Inflammatory macrophage treated with lipopolysaccharide for 4 hours (primary cell): ENCODE measurements at places on chromosomes 2 and 18.

DNA sequence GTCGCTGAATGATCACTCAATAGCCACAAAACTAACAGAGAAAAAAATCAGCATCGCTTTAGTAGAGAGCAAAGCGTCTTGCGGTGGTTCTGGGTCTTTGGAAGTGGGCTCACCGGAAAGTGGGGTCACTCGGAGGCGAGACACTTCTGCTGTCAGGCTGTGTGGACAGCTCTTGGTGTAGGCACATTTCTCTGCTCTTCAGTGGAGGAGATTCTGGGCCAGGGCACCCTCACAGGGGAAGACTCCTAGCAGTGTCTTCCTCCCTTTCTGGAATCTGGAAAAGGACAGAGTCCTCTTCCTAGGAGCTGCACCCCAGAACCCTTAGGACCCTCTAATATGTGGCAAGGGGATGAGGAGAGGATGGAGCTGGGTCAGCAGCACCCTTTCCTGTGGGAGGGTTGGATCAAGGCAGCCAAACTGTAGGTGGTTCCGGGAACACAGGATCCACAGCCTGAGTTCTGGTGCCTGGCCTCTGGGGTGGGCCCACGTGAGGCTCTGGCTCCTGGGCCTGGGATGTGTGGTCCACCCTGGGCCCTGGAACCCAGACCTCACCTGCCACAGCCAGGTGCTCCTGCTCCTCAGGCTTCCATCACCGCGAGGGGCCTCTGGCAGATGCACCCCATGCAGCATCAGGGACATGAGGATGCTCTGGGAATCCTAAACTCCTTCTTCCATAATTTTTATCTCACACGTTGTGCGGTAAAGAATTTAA lies 25.1 kb downstream of the GPR35 start:
- DNase-seq, result no peak

DNA sequence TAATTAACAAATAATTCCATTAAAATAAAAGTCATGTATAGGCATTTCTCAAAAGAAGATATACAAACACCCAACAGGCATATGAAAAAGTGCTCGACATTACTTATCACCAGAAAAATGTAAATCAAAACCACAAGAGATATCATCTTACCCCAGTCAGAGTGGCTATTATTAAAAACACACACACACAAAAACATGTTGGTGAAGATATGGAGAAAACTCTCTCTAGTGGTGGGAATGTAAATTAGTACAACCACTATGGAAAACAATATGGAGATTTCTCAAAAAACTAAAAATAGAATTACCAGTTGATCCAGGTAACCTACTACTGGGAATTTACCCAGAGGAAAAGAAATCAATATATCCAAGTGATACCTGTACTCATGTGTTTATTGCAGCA lies 966.3 kb upstream of the POU3F3 start:
- DNase-seq, result no peak

DNA sequence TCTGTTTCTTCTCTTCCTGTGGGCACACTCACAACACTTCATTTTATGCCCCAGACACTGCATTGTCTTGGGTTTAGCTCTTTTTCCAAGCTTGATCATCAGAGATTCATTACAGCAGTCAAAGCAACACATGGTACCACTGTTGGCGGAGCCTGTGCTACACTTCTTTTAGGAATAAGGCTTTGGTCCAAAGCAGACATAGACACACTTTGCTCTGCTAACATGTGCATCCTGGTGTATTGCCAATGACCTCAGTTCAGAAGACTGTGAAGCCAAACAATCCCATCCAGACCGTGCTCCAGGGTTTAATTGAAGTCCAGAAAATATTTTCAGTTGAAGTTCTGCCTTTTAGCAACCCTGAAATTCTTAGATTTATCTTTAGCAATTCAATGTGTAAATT lies 354.6 kb upstream of the RAB12 start:
- no peak for DNase-seq

DNA sequence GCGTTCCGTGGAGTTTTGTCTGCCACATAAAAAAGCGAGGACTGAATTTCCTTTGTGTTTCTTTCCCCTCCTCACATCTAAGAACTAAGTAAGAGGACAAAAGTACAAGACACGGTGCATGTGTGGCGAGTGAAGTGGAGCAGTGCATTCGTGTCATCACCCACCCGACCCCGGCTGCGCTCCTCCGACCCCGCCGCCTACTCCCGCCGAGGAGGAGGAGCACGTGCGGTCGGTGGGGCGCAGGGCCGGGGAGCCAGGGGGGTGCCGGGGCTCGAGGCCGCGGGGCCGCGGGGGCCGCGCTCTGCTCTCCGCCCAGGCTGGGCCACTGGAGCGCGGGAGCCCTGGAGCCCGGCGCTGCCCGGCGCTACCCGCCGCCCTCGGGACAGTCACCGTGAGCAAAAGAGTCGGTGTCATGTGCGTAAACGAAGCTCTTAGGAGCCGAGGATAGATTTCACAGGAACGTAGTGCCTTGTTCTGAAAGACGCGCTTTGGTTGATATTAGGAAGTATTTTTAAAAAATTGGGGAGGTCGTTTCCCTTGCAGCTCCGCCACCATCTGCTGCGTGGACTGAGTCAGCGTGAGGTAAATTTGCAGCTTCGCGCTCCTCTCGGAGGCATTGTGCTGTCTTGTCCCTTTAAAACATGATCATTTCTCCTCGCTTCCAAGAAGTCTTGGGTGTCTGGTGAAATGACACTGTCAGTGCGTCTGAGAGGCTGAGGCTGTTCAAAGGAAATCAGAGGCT lies 11.0 kb downstream of the TBR1 start:
- no peak for DNase-seq

GRCh38 chr2:150007815-150008430 lies 420.3 kb upstream of the MMADHC start:
- DNase-seq, result no peak

DNA sequence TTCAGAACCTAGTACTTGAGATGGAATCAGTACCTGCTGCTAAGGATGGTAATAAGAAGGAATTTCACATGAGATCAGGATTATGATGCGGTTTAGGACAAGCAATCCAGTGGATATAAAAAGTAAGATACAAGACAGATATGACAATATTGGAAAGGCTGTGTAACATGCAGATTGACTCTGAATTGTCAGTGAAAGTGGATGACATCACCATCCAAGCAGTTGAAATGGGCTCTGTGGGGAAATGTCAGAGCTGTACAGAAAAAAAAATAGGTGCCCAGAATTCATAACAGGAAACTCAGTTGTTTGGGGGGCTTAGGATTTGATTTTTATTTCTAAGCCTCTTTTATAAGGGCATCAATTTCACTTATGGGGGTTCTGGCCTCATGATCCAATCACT lies 438.3 kb downstream of the SPAG16 start:
- no peak for DNase-seq

DNA sequence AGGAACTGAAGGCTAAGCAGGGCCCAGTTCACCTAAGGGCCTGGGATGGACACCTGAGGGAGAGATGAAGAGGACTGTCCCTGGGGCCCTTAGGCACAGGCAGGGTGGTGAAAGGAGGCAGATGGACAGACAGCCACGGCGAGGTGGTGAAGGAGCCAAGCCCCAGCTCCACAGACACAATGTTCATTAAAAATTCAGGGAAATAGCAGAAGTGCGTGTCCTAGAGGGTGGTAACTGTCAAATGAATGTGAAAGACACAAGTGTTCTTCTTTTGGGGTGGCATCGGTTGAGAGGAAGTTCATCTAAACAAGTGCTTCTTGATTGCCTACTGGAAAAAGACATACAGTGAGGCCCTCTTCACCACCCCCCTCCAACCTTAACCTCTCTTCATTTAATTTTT lies 76.2 kb upstream of the SIX2 start:
- no peak for DNase-seq

DNA sequence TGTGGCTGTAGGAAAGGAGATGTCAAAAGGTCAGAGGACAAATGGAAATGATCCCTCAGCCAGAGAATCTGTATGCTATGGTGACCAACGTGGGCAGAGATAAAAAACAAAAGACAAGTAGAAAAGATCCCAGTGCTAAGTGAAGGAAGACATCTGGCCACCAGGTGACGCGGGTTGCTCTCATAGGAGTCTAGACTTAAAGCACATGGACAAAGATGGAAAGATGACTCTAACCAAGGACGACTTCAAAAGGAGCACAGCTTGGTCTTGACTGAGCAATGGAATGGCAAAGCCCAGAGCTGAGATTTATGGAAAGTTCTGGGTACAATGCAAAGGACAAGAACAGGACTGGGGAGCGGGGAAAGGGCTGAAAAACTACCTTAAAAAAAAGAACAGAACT lies 96.8 kb downstream of the CLIP4 start:
- DNase-seq, result no peak

GRCh38 chr18:46096651-46097300 lies 1.3 kb downstream of the ATP5F1A start:
- DNase-seq, result peak; percentile 3

GRCh38 chr2:55001716-55002115 lies 48.5 kb downstream of the RTN4 start:
- DNase-seq, result no peak

DNA sequence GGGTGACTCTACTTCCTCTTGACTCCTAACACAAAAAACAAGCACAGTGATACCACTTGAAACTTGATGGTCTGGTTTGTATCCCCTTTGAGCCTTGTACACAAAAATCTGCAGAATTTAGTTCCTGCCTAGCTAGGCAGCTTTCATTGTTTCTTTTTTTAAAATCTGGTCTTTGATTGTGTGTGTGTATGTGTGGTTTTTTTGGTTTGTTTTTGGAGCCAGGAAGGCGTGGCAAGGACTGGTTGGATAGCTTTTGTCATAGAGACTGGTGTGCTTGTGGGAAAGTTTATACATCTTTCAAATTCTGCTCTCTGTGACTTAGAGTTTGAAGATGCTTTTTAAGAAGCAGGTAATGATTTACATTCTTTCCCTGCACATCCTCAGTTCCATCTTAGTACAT lies 127.4 kb downstream of the TANC1 start:
- DNase-seq, result no peak

DNA sequence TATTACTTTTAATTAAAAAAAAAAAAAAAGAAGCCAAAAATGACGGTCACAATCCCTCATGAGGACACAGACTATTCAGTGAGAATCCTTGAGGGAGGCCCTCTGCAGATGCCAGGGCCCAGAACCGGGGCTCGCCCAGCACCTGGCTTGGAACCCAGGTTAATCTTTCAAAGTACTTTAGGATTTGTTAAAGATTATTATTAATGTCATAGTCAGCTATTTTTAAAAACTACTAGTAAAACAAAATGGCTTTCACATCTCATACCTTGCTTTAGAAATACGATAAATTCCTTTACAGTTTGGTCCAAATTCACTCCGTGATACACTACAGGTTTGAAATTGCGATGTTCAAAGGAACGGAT lies 27.1 kb downstream of the C2orf76 start:
- DNase-seq, result no peak

DNA sequence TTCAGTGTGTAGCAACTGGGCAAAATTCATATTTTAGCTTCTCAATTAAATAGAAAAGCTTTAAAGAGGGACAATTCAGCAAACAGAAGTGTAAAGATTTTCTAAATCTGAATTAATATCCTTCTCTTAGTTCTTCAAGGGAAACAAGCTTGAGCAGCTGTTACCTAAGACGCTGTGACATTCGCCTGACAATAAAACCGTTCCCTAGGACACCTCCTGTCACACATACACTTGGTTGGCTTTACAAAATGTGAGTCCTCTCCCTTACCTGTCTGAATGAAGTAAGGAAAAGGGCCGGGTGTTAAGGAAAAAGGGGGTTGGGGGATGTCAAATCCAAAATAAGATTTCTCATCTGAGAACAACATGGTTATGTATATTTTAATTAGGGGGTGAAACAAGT lies 2.1 kb downstream of the SERTAD2 start:
- DNase-seq, result no peak

DNA sequence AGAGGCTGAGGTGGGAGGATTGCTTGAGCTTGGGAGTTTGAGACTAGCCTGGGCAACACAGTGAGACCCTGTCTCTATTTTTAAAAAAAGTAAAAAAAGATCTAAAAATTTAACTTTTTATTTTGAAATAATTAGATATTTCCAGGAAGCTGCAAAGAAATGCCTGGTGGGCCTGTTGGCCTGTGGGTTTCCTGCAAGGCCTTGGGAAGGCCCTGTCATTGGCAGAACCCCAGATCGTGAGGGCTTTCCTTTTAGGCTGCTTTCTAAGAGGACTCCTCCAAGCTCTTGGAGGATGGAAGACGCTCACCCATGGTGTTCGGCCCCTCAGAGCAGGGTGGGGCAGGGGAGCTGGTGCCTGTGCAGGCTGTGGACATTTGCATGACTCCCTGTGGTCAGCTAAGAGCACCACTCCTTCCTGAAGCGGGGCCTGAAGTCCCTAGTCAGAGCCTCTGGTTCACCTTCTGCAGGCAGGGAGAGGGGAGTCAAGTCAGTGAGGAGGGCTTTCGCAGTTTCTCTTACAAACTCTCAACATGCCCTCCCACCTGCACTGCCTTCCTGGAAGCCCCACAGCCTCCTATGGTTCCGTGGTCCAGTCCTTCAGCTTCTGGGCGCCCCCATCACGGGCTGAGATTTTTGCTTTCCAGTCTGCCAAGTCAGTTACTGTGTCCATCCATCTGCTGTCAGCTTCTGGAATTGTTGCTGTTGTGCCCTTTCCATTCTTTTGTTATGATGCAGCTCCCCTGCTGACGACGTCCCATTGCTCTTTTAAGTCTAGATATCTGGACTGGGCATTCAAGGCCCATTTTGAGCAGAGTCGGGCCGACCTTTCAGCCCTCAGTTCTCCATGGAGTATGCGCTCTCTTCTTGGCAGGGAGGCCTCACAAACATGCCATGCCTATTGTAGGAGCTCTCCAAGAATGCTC lies 6.6 kb downstream of the PROC start:
- no peak for DNase-seq

DNA sequence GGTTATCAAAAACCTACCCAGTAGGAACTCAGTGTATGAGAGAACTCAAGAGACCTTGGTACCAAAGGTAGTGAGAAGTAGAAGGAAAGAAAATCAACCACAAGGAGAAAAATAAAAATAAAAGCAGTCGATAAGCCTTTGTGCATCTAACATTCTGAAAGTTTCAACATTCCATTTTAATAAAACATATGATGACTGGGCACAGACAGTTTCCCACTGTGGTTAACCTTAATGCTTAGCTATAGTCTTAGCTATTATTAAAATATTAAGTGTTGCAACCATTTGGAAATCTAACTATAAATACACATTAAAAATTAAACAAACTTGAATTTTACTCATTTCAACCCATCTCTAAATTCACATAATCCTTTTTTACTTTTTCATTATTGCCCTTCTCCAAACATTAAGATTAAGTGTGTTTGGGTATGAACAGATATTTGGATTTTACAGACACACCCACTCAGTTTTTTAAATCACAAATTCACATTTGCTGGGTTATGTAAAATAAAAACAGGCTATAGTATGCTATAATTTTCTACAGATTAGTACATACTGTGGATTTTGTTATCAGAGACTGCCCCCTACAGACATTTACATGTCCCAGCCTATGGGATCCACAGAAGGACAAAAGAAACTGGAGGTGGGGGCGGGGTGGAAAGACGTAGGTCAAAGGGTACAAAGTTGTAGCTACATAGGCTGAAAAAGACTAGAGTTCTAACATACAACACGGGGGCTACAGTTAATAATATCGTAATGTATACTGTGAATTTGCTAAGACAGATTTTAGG lies 32.8 kb downstream of the SRBD1 start:
- peak; percentile 71 for DNase-seq

- DNase-seq, result no peak
Measured at GRCh38 chr2:39368846-39369245, 68.2 kb downstream of the MAP4K3 start.
